ENCODE measurements at places on chromosomes 6 and 20. TPM values are rescaled to one million over a fixed set of nuclear protein-coding genes. Genes with fewer than 3 reads are reported as not detected.

BTBD3 gene
- total RNA-seq = 4.9 TPM

C6orf89 gene
- 29.8 TPM for total RNA-seq

FAM209A gene
- 0.83 TPM for total RNA-seq

DNA sequence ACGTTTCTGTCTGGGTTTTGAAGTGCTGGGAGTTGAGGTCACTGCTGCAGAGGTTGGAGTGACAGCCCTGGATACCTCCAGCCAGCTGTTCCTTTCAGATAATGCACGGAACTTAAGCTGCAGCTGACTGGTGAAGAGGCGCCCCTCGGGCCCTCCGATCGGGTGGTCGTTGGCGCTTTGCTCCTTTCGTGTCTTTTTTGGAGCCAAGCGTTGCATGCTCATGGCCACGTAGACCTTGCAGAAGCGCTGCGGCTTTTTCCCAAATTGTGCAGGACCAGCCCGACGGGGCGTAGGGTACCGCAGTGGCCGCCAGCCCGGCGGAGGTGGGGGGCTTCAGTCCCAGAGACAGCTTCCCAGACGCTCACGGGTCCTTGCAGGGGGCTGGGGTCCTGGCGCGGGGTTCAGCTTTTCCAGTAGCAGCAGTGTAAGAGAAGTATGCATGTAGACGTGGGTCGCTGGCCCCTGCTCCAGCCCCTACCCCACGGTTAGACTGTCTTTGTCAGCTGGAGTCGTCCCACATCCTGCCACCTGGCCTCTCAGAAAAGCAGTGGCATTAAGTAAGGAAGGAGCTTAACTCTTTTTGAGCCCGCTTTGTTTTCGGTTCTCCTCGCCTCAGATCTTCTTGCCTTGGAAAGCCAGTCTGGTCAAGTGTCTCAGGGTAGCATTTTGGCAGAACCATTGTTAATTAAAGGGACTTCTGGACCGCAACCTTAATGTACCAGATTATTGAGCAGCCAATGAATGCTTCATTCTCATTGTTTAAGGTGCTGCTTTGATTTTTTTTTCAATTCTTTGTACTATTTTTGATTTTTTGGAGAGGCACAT lies 838 bp downstream of the TNFAIP3 start:
- H3K36me3 ChIP-seq = peaks cover 69% of the 10 kb centered on the region
- peak; percentile 69 for DNase-seq
- peak overlapping the region; percentile 98 for H3K4me3 ChIP-seq
- no peaks in the 10 kb centered on the region for H3K27me3 ChIP-seq

DNA sequence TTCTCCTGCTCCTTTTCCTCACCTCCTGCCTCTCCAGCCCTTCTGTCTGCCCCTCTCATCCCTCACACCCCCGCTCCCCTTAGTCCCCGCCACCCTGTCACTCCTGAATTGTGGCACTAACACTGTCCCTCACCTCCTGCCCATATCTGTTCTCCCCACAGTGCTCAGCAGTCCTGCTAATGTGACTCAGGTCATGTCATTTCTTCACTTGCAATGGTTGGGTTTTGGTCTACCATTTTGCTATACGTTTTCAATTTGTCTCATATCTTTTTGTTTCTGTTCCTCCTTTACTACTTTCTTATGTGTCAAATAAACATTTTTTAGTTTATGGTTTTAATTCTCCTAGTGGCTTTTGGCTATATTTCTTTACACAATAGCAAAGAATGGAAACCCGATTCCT lies 1.3 kb upstream of the HLA-B start:
- peaks cover 32% of the 10 kb centered on the region for H3K4me1 ChIP-seq
- DNase-seq = no peak
- H3K27ac ChIP-seq = peak overlapping the region; percentile 100
- peak overlapping the region; percentile 90 for H3K4me3 ChIP-seq

DNA sequence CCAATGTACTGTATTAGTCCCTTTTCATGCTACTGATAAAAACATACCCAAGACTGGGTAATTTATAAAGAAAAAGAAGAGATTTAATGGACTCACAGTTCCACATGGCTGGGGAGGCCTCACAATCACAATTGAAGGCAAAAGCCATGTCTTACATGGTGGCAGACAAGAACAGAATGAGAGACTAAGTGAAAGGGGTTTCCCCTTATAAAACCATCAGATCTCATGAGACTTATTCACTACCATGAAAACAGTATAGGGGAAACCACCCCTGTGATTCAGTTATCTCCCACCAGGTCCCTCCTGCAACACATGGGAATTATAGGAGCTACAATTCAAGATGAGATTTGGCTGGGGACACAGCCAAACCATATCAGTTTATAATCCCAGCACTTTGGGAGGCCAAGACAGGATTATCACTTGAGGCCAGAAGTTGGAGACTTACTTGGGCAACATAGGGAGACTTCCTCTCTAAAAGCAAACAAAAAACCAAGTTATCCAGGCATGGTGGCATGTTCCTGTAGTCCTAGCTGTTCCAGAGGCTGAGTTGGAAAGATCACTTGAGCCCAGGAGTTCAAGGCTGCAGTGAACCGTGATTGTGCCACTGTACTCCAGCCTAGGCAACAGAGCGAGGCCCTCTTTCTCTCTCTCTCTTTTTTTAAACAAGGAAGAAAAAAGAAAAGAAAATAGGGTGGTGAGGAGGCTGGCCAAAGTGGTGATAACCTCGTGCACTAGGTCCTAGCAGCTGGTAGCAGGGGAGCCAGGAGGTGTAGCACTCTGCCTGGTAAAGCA lies 22.9 kb upstream of the DDR1 start:
- H3K27me3 ChIP-seq = peaks cover 1% of the 10 kb centered on the region
- no peak overlapping the region for H3K4me3 ChIP-seq
- peaks cover 11% of the 10 kb centered on the region for H3K4me1 ChIP-seq
- H3K27ac ChIP-seq = peak overlapping the region; percentile 30
- no peak for DNase-seq

GRCh38 chr6:119077391-119077642 lies 1.1 kb downstream of the FAM184A start:
- peaks cover 2% of the 10 kb centered on the region for H3K36me3 ChIP-seq
- H3K4me3 ChIP-seq = peak overlapping the region; percentile 75
- peaks cover 3% of the 10 kb centered on the region for H3K27me3 ChIP-seq
- no peak for DNase-seq
- H3K4me1 ChIP-seq = peaks cover 43% of the 10 kb centered on the region
- peak overlapping the region; percentile 72 for H3K27ac ChIP-seq

GRCh38 chr6:76852776-76853175 lies 610.5 kb downstream of the HTR1B start:
- no peak overlapping the region for H3K27ac ChIP-seq
- no peak overlapping the region for H3K4me3 ChIP-seq
- no peaks in the 10 kb centered on the region for H3K36me3 ChIP-seq

All from activated CD8-positive, alpha-beta T cell treated with anti-CD3 and anti-CD28 coated beads for 36 hours (primary cell).